ENCODE measurements at places on chromosomes 1 and 21. TPM values are rescaled to one million over a fixed set of nuclear protein-coding genes. Genes with fewer than 3 reads are reported as not detected.

Gene OLFM3
- total RNA-seq, result not detected

DNA sequence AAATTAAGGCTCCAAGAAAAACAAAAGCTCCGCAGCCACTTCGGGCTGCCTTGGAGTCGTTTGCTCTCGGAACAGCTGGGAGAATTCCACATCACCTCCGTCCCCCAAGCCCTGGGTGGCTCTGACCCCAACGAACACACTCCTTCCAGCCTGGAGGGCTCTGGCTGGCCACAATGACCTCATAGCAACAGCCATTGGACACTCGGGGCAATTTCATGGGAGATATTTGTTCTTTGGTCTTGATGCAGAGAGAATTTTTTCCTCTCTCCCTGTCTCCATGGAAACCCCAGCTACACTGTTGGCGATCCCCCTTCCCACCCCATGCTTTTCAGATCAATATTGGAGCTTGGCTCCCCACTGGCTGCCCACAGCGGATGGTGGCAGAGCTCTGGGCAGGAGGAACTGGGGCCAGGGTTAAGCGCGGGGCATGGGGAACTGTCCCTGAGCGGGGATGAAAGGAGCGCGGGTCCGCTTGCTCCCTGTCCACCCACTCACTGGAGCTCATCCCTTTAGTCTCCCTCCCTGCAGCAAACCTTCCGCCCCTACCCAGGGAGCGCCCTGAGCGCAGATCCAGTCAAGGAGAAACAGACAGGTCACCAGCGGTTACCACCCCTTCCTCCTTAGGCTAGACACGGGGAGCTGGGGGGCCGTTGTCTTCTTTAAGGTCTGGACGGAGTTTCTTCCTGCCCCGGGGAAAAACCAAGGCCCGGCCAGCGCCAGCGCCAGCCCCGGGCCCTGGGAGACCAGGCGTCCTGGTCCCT is 1.2 kb downstream of the WNT4 start:
- DNase-seq, result no peak

DNA sequence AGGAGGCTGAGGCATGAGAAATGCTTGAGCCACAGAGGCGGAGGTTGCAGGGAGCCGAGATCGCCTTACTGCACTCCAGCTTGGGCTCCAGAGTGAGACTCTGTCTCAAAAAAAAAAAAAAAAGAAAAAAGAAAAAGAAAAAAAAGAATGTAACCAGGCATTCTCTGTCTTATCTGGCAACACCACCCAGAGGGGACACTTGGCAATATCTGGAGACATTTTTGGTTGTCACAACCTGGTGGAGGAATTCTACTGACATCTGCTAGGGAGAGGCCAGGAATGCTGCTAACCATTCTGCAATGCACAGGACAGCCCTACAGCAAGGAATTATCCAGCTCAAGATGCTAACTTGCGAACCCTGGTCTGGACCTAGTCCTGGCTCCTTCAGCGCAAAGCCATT is 2.3 kb upstream of the CNR2 start:
- no peak for DNase-seq

DNA sequence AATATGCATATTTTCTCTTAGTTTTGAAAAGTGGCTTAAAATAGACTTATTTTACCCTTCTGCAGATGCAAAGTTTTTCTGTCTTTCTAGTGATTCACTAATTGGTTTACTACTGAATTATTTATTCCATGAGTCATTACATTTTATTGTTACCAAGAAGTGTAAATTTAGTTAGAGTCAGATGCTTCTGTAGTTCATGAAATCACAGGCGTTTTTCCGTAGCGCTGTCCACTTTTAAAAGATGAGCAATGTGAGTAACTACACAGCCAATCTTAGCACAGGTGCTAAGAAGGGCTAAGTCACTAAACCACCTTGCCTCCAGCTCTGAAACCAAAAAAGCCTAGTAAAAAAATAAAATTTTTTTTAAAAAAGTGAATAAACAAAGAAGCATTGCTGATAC is 24.7 kb downstream of the RGS13 start:
- no peak for DNase-seq

DNA sequence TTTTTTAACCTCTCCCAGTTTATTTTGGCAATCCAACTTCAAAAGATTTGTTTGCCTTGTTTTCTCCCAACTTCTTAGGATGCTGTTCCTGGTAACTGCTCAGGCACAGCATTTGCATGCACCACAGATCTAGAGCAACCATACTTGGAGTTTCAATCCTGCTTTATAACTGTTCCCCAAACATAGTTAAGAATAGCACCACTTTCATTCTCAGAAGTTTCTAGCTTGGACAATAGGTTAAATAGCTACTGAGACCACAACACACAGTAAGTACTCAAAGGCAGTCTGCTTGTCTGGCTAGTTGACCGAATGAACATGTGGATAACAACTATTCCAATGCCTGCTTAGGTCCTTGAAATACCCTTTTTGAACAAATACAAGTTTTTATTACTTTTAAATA is 76.8 kb downstream of the FOXJ3 start:
- DNase-seq, result no peak

DNA sequence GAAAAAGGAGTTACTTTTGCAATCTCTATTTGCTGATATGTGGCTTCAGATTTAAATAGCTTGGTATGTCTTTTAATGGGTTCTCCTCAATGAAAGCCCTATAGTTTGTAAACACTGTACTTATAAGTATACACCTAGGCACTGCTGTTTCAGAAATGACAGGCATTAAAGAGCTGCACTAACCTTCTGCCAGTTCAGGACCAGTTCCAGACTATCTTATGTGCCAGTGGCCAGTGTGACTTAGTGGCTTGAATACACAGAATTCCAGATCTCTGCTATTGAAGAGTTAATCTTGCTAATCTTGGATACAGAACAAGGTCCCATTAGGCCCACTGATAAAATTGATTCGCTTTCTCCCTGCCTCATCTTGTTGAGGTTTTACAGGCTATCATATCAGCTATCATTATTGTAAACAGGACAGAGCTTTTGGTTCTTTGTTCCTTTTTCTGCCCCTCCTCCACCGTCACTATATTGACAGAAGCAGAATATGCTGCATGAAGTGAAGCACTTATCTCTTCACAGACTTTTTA is 337.5 kb downstream of the LRRIQ3 start:
- DNase-seq, result no peak

Gene NPL
- 6.1 TPM for total RNA-seq

Gene CTSE
- total RNA-seq, result not detected

DNA sequence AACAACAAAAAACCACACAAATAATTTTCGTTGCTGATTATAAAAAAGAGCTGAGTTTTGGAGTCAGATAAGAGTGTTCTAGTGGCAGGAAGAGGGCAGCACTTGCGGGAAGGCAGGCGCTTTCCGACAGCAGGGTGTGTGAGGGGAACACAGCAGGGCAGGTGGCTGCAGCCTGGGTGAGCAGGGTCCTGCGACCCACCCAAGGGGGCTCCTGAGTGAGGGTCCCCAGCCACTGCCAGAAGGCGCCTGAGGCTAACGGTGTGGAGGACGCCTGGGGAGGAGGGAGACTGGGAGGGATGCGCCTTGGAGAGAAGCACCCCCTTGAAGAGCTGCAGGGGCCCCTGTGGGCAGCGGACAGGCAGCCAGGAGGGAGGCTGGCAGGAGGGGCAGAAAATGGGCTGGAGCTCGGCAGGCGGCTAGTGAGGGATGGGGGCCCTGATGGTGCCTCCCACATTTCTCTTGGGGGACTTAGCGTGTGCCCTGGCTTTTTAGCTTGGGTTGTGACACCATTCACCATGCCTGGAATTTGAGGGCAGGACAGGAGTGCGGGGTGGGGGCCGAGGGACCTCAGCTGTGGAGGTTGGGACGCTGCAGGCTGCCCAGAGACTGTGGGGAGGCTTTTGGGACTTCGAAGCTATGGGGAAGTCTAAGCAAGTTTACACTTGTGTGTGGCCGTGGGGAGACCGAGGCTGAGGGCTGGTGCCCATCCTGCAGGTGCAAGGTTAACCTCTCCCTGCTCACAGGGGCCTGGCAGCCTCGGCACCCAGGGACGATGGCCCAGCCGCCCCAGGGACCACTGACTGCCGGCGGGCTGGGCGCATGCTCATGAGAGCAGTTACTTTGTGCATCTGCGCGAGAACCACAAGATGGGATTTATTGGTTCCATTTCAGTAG is 111.4 kb downstream of the SIK1 start:
- DNase-seq, result no peak

GRCh38 chr1:18284805-18285537 is 177.4 kb downstream of the IGSF21 start:
- no peak for DNase-seq

Gene LDLRAD1
- not detected for total RNA-seq

Gene YTHDF2
- 44.4 TPM for total RNA-seq

DNA sequence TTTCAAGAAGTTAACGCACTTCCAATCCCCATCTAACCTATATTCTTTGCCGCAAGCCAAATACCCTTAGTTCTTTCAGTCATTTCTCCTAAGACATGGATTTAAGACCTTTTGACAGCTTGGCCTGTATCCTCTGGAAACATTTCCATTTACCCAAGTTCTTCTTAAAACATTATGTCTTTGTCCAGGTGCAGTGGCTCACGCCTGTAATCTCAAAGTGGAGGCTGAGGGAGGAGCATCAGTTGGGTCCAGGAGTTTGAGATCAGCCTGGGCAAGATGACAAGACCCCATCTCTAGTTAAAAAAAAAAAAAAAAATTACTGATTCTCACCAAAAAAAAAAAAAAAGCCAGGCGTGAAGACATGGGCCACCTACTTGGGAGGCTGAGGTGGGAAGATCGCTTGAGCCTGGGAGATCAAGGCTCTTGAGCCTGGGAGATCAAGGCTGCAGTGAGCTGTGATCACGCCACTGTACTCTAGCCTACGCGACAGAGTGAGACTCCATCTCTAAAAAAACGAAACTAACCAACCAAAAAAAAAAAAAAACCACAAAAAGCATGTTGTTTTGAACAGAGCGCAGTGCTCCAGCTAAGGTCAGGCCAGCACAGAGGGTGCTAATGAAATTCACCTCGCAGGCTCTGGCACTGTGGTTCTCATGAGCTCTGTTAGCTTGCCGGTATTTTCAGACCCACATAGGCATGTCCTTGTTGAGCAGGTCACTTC is 36.0 kb downstream of the NUAK2 start:
- no peak for DNase-seq

Gene FCN3
- total RNA-seq, result 32.2 TPM

Gene ATP1A4
- 1.0 TPM for total RNA-seq

Gene ANGPTL3
- total RNA-seq, result not detected

- no peak for DNase-seq
These were observed 33.5 kb downstream of the CFAP74 start for GRCh38 chr1:1969953-1970716.

Gene PLPPR4
- total RNA-seq, result 1.0 TPM

- DNase-seq, result no peak
These were observed 26.9 kb downstream of the UCK2 start for GRCh38 chr1:165854101-165854845.

Gene MIXL1
- 0.27 TPM for total RNA-seq

- DNase-seq, result no peak
These were observed 29.2 kb upstream of the OR2B11 start for GRCh38 chr1:247487057-247487456.

- DNase-seq, result no peak
These were observed 14.8 kb upstream of the GBP5 start for GRCh38 chr1:89287181-89288050.

- peak; percentile 87 for DNase-seq
These were observed 5.7 kb downstream of the HSPG2 start for GRCh38 chr1:21931171-21932093.

- DNase-seq, result no peak
These were observed 406.8 kb upstream of the BEND5 start for GRCh38 chr1:49183489-49183888.

GRCh38 chr1:89682611-89683010 is 49.7 kb downstream of the LRRC8C start:
- no peak for DNase-seq

DNA sequence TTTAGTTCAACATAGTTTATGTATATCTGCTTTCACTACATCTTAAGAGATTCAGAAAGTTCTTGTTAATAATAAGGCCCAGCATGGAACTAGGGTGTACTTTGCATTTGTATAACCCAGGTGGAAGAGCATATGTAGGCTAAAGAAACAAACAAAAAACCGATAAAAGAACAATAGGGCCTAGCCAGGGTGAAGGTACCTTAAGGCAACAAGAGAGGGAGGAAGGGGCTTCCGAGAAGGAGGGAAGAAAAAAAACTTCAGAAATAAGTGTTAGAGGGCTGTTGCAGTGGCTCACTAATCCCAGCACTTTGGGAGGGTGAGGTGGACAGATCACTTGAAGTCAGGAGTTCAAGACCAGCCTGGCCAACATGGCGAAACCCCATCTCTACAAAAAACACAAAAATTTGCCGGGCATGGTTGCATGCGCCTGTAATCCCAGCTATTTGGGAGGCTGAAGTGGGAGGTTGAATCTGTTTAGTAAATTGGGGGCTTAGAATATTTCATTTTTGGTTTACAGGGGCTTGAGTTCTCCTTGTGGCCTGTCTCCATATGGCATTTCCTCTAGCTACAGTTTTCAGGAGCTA is 4.7 kb upstream of the SPATA45 start:
- DNase-seq, result no peak

DNA sequence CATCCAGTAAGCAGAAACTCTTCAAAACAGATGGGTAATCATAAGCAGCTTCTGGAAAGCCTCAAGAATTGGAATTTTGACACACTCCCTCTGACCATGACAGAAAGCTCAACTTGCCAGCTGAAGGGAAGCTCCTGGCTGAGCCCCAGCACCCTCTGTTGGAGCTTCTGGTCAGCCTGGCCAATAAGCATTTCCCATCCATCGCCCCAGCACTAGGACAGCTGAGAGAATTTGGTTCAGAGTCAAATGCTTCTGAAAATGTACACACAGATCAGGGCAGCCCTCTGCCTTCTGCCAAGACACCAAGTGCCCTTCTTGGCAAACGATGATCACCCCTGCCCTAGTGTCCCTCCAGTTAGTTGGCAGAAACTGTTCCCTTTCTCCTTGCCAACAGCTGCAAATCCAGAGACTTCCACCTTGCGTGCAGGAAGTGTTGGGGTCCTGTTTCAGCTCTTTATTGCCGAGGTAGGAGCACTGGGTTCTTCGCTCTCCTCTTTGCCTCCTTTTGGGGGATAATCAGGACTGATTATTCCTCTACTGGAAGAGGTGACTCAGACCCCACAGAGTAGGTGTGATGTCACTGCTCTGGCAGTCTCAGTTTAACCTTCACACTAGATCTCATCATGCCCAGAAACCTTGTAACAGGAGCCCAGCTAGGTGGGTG is 11.9 kb downstream of the PIGV start:
- DNase-seq, result peak; percentile 78

DNA sequence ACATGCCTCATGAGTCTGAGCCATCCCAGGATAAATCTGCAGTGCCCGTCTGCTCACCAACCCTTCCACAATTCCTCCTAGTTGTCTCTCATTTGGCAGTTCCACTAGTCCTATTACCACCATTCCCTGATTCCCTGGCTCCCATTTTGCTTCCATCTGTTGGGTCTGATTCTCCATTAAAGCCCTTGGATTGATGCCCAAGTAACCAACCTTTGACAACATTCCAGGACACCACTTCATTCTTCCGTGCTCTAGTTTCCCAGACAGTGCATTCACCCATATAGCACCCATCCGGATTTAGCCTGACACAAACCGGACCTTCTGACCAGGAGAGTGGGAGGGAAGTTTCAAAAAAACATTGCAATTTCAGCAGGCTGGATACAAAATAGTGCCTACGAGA is 189.4 kb upstream of the PALMD start:
- DNase-seq, result no peak

- DNase-seq, result no peak
These were observed 143.7 kb downstream of the ST6GALNAC5 start for GRCh38 chr1:77010937-77011336.

Gene PODN
- total RNA-seq, result 19.4 TPM

Gene SMG5
- 112 TPM for total RNA-seq

- DNase-seq, result no peak
These were observed 53.8 kb upstream of the HPDL start for GRCh38 chr1:45272913-45273371.

All from cardiac septum (tissue), 1 donor.